ENCODE measurements at places on chromosomes 4 and X.

DNA sequence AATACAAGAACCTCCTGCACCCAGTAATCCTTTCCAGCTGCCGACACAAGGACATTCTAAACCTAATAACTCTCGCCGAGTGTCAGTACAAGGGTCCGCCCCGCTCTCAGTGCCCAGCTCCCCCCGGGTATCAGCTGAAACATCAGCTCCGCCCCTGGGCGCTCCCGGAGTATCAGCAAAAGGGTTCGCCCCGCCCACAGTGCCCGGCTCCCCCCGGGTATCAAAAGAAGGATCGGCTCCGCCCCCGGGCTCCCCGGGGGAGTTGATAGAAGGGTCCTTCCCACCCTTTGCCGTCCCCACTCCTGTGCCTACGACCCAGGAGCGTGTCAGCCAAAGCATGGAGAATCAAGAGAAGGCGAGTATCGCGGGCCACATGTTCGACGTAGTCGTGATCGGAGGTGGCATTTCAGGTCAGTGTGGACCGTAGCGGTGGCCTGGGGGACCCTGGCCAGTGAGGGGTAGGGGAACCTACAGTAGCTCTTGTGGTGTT is at the start of gene MAOA:
Gene MAOA (plus strand): TSS at position 295 of the 490 bp plus-strand sequence. CDS start 43 bp downstream, at position 338.
- DNase-seq: no peak

DNA sequence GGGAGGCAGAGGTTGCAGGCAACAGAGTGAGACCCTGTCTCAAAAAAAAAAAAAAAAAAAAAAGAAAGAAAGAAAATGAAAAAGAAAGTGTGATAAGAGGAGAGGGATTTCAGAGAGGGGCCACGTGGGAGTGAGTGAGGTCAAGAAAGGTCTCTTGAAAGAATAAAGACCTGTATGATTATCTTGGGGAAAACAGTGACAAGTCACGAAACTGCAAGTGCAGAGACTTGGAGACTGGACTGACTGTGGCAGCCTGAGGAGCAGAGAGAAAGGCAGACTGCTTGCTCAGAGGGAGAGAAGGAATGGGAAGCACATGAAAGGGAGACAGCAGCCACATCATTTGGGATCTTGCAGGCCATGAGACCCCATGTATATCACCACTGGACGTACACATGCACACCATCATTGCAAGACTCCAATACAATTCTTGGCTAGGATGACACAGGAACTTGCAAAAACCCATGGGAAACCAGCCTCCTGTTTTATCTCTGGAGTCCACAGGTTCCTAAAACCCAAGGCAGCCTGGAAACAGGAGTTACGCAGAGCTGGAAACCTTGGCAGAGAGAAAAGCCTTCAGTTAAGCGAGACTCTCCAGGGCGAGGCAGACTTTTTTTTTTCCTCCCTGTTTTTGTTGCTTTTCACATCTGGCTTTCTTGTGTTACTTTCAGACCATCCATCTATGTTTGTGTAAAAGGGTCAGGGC is 207.0 kb upstream of the TBL1X start:
- DNase-seq: no peak

DNA sequence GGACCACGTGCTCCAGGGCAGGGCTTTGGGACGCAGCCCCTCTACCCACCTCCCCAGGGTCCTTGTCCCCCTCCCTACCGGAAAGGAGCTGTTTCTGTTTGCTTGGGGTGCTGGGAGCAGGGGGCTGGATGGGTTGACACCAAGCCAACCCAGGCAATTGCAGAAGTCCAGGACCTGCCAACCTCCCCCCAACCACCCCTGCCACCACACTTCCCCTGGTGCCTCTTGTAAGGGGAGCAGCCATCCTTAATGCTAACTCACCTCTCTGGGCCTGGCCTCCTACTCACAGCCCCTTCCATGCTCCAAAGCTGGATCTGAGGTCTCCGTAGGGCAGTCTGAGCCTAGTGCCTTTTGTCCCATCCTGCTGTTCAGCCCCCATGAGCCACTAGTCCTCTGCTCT is 631.9 kb downstream of the BCOR start:
- DNase-seq: no peak

DNA sequence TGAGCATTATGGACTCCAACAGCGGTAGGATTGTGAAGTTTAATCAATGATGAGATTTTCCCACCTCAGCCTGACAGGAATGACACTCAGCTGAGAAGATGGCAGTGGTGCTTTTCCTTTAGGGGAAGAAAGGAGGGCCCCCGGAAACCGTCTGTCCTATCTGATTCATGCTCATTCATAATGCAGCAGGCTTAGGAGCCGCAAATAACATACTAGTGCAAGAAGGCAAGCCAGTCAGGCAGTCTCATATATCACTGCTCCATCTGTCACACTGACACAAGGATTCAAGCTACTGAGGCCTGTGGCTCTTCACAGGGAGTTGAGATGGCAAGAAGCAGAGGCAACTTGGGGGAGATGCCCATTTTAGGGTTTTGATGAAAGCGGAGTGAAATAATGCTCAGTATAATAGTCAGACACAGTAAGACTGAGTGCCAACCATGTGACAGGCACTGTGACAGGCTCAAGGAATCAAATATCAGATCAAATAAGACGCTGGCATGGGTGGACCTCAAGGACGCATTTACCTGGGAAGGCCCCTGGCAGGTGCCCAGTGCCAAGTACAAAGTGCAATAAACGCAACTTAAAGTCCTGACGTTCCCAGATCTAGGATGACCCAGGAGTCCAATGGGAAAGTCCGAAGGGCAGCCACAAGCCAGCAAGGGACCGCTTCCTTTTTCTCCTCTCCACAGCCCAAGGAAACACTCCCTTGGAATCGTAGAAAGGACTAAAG is 63.4 kb downstream of the FHDC1 start:
- DNase-seq: no peak

- DNase-seq: no peak
Observed at GRCh38 chrX:121655276-121655675, 607.9 kb downstream of the GLUD2 start.

DNA sequence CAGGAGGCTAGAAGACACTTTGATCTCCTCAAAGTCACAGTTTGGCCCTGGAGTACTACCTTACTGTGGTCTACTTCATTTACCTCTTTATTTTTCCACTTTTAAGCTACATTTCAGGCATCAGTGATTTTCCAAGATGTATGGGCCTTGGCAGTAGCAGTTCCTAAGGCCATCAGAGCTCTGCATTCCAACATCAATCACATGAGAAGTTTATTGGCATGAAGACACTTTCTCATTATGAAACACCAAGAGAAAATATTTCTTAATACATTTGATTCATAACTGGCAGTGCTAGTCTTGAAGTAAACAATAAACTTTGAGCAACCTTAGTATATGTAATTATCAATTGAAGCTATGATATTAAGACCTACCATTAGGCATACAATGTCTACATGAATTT is 178.1 kb downstream of the IL15 start:
- no peak for DNase-seq

DNA sequence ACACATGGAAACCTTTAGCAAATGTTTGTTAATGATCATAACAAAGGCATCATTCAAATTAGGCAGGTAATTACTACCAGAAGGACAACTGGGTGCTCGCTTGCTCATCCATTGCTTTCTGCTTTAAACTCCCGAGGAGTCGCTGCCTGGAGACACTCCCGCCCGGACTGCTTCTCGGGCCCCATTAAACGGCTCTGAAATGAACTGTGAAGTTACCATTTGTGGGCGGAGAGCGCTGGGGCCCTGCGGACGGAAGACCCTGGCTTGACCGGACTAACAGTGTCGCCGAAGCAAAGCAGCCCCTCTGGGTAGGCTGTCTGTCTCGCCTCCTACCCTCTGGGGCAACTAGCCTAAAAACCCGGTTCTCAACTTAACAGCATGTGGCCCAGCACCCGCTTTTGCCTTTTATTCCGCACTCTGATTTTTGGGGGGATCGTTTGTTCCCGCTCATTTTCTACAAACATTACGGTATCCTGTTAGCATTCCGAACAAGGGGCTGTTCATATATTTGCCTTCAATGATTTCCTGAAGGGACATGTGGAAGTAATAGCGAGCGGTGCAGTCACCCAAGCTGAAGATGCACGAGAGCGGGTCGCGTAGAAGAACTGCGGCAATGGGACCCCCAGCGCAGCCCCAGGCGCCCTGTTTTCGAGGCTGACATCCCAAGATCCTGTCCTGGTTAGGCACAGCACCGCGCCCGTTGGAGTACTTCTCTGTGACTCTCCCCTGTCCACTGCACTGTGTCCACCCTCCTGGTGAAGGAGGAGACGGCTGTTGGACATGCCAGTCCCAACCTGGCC is 1.6 kb upstream of the PDGFRA start:
- no peak for DNase-seq

- no peak for DNase-seq
Observed at GRCh38 chrX:153625271-153626024, 21.6 kb upstream of the DUSP9 start.

GRCh38 chrX:42220083-42220482 is 296.7 kb upstream of the CASK start:
- DNase-seq: no peak
